ENCODE measurements at places on chromosomes 5 and 9.

DNA sequence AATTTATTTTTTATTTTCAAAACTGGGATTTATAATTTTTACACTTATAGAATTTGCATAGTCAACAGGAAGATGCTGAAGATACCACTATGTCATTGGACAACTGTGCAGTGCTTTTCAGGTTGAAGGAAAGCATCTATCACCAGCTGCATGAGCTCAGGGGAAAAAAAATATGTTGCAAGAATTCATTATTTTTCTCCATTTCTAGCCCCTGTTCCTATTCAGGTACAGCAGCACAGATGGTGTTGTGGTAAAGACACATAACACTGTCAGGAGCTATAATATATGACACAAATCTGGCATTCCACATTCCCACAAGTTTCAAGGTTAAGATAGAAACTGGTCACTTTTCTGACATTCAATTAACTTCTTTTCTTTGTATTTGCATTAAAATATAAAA lies 1088.6 kb downstream of the MAT2B start:
- H3K27me3 ChIP-seq = no peaks in the 10 kb centered on the region
- DNase-seq = no peak
- H3K27ac ChIP-seq = no peak overlapping the region
- H3K4me1 ChIP-seq = no peaks in the 10 kb centered on the region
- no peaks in the 10 kb centered on the region for H3K36me3 ChIP-seq

GRCh38 chr5:144794922-144795321 lies 624.2 kb downstream of the KCTD16 start:
- no peaks in the 10 kb centered on the region for H3K27me3 ChIP-seq
- H3K27ac ChIP-seq = no peak overlapping the region
- H3K36me3 ChIP-seq = no peaks in the 10 kb centered on the region
- no peak for DNase-seq

- H3K27me3 ChIP-seq = no peaks in the 10 kb centered on the region
- H3K4me1 ChIP-seq = no peaks in the 10 kb centered on the region
- DNase-seq = no peak
- H3K4me3 ChIP-seq = no peak overlapping the region
Observed at GRCh38 chr9:77457916-77458592, 190.1 kb downstream of the GNA14 start.

GRCh38 chr5:151382576-151382975 lies 35.2 kb upstream of the SLC36A2 start:
- H3K27ac ChIP-seq = no peak overlapping the region
- no peaks in the 10 kb centered on the region for H3K27me3 ChIP-seq

- H3K27ac ChIP-seq = no peak overlapping the region
- H3K4me1 ChIP-seq = no peaks in the 10 kb centered on the region
- H3K4me3 ChIP-seq = no peak overlapping the region
- H3K36me3 ChIP-seq = no peaks in the 10 kb centered on the region
Observed at GRCh38 chr5:157271740-157272271, 5.9 kb downstream of the CYFIP2 start.

DNA sequence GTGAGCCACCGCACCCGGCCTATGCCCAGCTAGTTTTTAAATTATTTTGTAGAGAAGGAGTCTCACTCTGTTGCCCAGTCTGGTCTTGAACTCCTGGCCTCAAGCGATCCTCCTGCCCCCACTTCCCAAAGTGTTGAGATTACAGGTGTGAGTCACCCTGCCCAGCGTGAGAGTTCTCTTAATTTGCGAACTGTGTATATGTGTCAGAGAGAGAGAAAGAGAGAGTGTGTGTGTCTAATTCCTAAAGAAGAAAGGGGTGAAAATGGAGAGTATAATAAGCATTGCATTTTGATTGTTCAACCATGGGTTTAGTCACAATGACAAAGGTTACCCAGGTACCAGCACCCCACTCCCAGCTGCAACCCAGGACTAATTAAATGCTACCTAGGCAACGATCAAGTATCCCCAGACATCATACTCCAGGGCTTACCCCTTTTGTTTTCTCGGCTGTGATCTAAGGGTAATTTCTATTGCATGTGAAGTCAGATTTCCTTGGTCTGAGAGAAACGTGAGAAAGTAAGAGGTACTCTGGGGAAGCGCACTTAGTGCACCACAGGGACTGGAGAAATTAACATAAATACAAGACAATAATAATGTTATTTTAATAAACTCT lies 16.6 kb downstream of the MAP1B start:
- DNase-seq = no peak
- H3K27me3 ChIP-seq = no peaks in the 10 kb centered on the region
- H3K4me1 ChIP-seq = no peaks in the 10 kb centered on the region
- no peak overlapping the region for H3K27ac ChIP-seq
- no peak overlapping the region for H3K4me3 ChIP-seq

DNA sequence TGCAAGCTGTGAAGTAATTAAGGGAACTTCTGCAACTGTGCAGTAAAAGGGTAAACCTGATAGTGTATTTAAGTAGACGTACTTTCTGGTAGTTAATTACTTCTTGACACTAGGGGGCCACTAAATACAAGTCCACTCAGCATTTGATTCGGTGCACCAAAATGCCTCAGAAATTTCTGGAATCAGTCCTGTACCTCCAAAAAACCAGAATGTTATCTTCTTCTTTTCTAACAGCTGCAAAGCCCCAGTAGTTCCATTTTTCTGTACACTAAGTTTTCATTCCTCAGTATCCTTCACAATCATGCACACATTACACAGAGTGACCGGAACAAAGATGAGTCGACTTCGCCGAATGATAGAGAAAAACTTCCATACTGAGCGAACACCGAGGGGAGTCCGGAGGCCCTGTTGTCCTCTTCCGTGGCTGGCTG lies 484 bp downstream of the GFM2 start:
- peak overlapping the region; percentile 82 for H3K4me3 ChIP-seq
- no peak for DNase-seq
- H3K27ac ChIP-seq = peak overlapping the region; percentile 84
- no peaks in the 10 kb centered on the region for H3K27me3 ChIP-seq
- no peaks in the 10 kb centered on the region for H3K36me3 ChIP-seq

GRCh38 chr5:81020478-81021167 lies 60.5 kb downstream of the RASGRF2 start:
- no peak overlapping the region for H3K4me3 ChIP-seq
- no peaks in the 10 kb centered on the region for H3K36me3 ChIP-seq
- DNase-seq = no peak
- no peaks in the 10 kb centered on the region for H3K27me3 ChIP-seq
- no peak overlapping the region for H3K27ac ChIP-seq

DNA sequence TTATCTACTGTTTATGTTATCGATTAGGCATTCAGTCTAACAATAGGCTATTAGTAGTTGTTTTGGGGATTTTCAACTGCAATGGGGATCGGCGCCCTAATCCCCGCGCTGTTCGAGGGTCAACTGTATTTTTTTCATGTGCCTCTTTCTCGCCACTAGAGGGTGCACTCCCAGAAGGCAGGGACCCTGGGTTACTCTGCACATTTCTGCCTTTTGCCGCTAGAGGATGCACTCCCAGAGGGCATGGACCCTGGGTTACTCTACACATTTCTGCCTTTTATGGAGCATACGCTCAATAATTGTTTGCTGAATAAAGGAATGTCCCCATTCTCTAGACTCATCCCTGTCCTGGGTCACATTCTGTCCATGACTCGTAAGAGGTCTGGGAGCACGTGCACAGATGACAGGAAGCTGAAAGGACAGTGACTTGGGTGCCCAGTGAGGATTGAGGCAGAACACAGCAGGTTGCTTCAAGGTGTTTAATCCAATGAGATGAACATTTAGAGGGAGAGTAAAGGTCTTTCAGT lies 27.9 kb upstream of the RECK start:
- H3K4me3 ChIP-seq = no peak overlapping the region
- DNase-seq = peak; percentile 55
- H3K36me3 ChIP-seq = no peaks in the 10 kb centered on the region
- no peaks in the 10 kb centered on the region for H3K27me3 ChIP-seq
- no peak overlapping the region for H3K27ac ChIP-seq

DNA sequence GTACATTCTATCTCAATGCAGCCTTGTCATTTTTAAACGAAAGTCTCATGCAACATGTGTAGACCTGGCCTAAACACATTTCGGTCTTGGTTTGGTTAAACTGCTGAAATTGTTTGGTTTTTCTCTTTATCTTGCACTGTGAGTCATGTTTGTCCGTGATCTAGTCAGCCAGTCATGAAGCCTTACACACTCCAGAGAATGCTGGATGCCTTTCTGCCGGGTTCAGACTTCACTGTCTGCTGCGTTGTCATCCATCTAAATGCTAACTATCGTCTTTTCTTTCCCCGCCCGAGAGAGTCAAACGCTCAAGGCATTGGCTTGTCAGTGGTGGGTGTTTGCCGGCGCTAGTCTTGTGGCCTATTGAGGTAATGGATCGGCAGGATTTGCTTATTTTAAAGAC lies 1194.6 kb upstream of the WWC1 start:
- no peaks in the 10 kb centered on the region for H3K27me3 ChIP-seq
- H3K36me3 ChIP-seq = no peaks in the 10 kb centered on the region
- no peak overlapping the region for H3K4me3 ChIP-seq
- DNase-seq = no peak
- H3K27ac ChIP-seq = no peak overlapping the region

DNA sequence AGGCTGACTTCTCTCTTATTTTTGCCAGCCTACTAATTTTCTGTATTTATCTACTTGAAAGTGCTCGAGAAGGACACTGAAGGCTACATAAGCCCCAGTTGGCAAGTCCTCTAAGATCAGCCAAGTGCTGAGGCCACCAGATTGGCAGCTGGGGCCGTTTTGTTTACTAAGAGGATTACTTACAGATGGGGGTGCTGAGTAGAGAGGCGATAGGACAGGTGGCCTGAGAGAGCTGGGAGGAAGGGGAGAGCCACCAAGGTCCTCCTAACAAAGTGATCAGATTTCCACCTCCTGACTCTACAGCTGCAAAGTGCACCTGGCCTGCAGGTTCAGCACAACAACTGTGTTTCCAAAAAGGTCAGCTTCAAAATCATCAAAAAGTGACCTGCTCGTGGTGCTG lies 32.9 kb downstream of the FRMD3 start:
- no peaks in the 10 kb centered on the region for H3K27me3 ChIP-seq
- H3K4me3 ChIP-seq = no peak overlapping the region
- no peaks in the 10 kb centered on the region for H3K36me3 ChIP-seq
- no peak overlapping the region for H3K27ac ChIP-seq
- no peak for DNase-seq

- H3K27ac ChIP-seq = no peak overlapping the region
- DNase-seq = no peak
- no peaks in the 10 kb centered on the region for H3K36me3 ChIP-seq
- H3K4me1 ChIP-seq = no peaks in the 10 kb centered on the region
- H3K27me3 ChIP-seq = no peaks in the 10 kb centered on the region
- no peak overlapping the region for H3K4me3 ChIP-seq
Observed at GRCh38 chr5:2200261-2200950, 317.7 kb upstream of the IRX4 start.

GRCh38 chr9:77469515-77470231 lies 178.4 kb downstream of the GNA14 start:
- H3K36me3 ChIP-seq = no peaks in the 10 kb centered on the region
- H3K27ac ChIP-seq = no peak overlapping the region
- no peak for DNase-seq
- H3K27me3 ChIP-seq = no peaks in the 10 kb centered on the region

- no peak for DNase-seq
- no peak overlapping the region for H3K4me3 ChIP-seq
- H3K4me1 ChIP-seq = no peaks in the 10 kb centered on the region
- H3K27ac ChIP-seq = no peak overlapping the region
- H3K27me3 ChIP-seq = no peaks in the 10 kb centered on the region
Observed at GRCh38 chr5:61686491-61687257, 354.6 kb downstream of the ZSWIM6 start.

GRCh38 chr9:2838371-2839000 lies 5.4 kb downstream of the PUM3 start:
- H3K27me3 ChIP-seq = no peaks in the 10 kb centered on the region
- no peak for DNase-seq
- H3K4me3 ChIP-seq = peak overlapping the region; percentile 14

DNA sequence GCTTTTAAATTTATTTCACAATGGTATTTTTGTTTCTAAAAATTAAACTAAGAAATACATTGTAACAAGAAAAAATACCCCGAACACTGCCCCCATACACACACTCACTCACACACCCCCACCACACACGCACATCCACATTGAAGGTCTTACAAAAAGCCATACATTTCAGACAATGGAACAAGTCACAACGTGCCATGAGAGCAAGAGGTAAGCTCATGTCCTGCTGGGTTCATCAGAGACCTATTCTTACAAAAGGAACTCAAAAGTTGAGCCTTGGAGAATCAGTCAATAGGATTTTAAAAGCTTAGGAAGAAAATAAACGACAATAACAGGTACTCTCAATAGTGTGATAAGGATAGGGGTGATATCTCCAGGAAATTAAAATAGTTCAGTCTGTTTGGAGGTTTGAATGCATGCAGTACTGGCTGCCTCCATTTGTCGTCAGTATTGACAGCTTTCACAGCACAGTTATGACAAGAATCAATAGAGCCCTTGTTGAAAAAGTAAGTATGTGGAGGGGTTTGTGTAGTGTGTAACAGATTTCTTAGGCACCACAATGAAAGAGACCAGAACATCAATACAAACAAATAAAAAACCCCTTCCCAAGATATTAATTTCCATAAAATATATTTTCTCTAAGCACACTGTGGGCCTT lies 1826.2 kb upstream of the CDH6 start:
- H3K27me3 ChIP-seq = no peaks in the 10 kb centered on the region
- DNase-seq = no peak
- H3K4me3 ChIP-seq = no peak overlapping the region
- H3K36me3 ChIP-seq = no peaks in the 10 kb centered on the region
- H3K4me1 ChIP-seq = no peaks in the 10 kb centered on the region

DNA sequence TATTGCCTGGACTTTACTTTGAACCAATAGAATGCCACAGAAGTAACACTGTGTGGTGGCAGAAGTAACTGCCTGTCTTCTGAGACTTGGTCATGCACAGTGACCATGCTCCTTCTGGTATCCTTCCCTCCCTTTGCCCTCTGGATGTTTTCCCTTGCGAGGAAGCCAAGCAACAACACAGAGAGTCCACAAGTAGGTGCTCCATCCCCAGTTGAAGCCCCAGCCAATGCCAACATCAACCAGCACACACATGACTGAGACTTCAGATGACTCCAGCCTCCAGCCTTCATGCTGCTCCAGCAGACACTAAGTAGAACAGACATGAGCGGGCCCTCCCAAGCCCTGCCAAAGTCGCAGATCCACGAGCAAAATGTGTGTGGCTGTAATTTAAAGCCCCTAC lies 129.6 kb downstream of the EPB41L4A start:
- no peaks in the 10 kb centered on the region for H3K27me3 ChIP-seq
- H3K27ac ChIP-seq = no peak overlapping the region
- no peaks in the 10 kb centered on the region for H3K36me3 ChIP-seq
- DNase-seq = no peak
- no peak overlapping the region for H3K4me3 ChIP-seq

DNA sequence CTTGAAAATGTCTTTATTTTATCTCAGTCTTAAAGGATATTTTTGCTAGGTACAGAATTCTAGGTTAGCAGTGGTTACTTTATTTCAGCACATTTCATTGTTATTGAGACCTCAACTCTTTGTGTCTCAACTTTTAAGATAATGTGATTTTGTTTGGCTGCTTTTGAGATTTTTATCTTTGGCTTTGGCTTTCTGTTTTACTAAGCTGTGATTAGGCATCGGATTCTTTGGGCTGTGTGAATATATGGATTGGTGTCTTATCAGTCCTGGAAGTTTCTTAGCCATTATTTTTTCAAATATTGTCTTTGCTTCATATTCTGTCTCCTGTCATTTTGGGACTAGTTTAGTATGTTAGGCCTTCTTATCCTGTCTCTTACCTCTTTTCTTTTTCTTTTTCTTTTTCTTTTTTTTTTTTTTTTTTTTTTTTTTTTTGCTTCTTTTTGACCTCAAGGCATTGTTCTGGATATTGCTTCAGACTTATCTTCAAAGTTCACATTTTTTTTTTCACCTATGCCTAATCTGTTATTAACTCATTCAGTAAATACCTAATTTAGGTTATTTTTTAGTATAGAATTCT lies 20.1 kb upstream of the APC start:
- DNase-seq = no peak
- no peaks in the 10 kb centered on the region for H3K27me3 ChIP-seq
- no peaks in the 10 kb centered on the region for H3K4me1 ChIP-seq
- H3K36me3 ChIP-seq = no peaks in the 10 kb centered on the region
- H3K4me3 ChIP-seq = no peak overlapping the region
- no peak overlapping the region for H3K27ac ChIP-seq
